ENCODE measurements at places on chromosomes 7 and 10.

DNA sequence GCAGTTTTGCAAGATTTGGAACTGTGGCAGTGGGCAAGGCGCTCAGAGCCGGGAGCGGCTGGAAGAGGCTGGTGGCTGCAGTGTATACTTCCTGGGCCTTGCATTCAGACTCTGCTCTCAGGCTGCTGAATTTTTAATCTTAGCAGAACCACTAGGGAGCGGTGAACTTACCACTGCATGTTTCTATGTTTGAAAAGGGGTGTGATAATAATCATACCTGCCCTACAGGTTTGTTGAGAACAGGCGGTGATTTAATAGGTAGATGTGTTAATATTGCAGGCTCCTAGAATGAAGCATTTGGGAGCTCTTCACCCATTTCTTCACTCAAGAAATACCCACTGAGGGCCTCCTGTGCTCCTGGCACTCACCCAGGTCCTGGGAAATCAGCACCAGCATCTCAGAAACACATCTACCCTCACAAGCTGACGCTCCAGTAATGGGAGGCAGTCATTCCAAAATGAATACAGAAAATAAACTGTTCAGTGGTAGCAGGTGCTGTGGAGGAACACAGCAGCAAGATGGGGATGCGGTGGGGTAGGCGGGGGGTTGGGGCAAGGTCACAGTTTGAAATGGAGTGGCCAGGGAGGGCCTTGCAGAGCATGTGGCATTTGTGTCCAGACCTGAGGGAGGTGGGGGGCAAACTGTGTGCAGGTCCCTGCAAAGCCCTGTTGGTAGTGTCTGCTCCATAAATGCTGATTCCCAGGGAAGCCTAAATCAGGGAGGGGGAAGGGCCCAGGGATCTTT, 41.0 kb downstream of the VWA2 start:
- no peak for DNase-seq

DNA sequence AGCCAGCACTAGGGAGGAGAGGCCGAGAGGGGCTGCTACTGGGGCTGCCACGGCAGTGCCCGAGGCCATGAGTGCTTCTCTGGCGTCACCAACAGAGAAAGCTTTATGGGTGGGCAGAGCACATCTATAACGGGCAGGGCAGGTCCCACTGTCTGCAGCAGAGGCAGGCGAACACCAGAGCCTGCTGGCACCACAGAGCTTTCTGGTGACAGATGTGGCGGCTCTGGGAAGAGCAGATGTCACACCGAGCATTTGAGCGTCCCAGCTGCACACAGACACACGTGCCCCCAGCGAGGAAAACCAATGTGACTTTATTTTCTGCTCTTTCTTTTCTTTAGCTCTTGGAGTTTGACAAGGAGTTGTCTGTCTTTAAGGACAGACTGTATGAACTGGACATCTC, 20.5 kb downstream of the NKX6-2 start:
- DNase-seq: no peak

GRCh38 chr10:67959839-67960476, 75.5 kb downstream of the SIRT1 start:
- no peak for DNase-seq

GRCh38 chr7:123140561-123140960, 59.2 kb downstream of the SLC13A1 start:
- DNase-seq: no peak

GRCh38 chr10:1194161-1194560, 138.0 kb downstream of the WDR37 start:
- DNase-seq: no peak

- DNase-seq: no peak
Measured at GRCh38 chr7:64887756-64888508, 15.1 kb upstream of the ZNF273 start.

Data from T-helper 2 cell treated with Interferon-gamma antibody and Interleukin-4, amounts not matched to agents 5 μg/mL and 100 μg/mL, for 36 hours (primary cell).